ENCODE measurements at places on chromosomes 2 and 18.

- no peak for DNase-seq
Observed at GRCh38 chr2:179861027-179861415, 391 bp downstream of the ZNF385B start.

GRCh38 chr2:69251943-69252342 lies 135.1 kb downstream of the GFPT1 start:
- no peak for DNase-seq

DNA sequence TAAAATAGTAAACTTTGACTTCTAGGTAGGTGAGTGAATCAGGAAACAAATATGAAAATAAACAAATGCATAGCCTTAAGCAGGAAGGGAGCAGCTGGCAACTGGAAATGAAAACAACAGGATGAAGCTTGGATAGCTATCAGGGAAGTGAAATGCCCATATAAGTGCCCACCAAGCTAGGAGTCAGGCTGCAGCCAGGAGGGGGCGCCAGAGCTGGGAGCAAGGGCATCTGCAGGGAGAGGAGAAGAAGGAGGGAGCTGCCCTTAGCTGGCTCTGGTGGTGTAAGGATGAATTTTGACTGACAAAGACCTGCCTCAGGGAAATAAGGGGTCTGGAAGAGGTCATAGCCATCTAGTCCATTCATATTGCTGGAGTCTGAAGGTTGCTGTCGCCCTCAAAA lies 298.3 kb downstream of the TDRD15 start:
- no peak for DNase-seq

- no peak for DNase-seq
Observed at GRCh38 chr2:161708350-161708975, 84.2 kb downstream of the SLC4A10 start.

- DNase-seq = no peak
Observed at GRCh38 chr2:118321432-118322105, 233.3 kb downstream of the INSIG2 start.

DNA sequence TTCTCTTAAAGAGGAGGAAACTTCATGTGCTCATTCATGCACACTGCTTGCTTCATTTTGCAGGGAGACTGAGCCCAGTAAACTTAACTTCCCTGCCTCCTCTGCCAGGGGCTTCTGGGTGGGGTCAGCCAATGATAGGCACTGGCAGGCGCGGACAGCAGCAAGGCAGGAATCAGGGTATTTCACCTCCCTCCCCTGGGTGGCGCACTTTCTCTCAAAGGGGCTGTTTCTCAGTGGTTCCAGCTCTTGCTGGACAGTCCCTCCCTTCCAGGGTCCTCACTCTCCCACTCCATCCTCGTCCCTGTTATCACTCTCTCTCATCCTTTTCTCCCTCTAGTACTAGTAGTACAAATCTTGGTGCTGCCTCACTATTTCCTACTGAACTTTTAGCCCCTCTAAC lies 320.5 kb upstream of the ZNF521 start:
- no peak for DNase-seq

DNA sequence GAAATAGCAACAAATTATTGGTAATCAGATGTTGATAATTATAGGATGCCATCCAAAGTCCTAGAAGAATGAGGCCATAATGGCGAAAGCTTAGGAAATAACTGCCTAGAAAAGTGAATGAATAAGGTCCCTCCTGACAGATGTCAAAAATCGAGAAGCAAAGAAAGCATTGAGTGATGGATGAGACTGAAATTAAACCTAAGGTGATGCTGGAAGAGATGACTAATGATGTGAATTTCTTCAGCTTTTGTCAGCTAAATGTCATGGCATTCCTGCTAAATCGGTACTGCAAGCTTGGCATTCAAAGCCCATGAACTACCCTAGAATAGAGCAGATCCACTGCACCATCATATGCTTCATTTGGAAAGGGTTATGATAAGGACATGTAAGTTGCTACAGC lies 74.8 kb upstream of the RGPD4 start:
- no peak for DNase-seq

DNA sequence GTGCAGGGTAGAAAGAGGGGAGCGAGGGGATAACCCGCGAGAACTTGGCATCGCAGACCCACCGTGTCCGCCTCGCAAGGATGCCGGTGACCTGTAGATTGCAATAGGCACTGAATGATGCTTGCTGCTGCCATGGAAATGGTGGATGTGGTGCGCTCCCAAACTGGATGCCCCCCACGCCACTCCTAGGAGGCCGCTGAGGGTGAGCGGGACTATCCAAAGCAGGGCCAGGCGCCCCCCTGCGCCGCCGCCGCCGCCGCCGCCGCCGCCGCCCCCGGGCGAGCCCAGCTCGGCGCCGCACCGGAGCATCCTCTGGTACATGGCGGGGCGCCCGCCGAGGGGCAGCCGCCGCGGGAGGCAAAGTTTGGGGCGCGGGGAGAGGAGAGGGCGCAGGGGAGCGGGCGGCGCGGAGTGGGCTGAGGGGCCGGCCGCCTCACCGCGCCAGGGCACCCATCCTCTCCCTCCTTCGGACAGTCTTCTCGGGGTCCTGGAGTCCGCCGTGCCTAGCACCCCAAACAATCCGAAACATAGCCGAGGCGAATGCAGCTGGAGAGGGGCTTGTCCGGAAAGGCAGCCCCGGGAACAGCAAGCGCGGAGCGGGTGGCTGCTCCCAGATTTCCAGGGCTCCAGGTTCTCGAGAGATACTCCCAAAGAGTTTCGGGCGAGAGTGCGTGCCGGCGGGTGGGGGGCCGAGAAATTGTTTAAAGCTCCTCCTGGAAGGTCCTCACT lies 685.1 kb downstream of the NRXN1 start:
- DNase-seq = no peak

DNA sequence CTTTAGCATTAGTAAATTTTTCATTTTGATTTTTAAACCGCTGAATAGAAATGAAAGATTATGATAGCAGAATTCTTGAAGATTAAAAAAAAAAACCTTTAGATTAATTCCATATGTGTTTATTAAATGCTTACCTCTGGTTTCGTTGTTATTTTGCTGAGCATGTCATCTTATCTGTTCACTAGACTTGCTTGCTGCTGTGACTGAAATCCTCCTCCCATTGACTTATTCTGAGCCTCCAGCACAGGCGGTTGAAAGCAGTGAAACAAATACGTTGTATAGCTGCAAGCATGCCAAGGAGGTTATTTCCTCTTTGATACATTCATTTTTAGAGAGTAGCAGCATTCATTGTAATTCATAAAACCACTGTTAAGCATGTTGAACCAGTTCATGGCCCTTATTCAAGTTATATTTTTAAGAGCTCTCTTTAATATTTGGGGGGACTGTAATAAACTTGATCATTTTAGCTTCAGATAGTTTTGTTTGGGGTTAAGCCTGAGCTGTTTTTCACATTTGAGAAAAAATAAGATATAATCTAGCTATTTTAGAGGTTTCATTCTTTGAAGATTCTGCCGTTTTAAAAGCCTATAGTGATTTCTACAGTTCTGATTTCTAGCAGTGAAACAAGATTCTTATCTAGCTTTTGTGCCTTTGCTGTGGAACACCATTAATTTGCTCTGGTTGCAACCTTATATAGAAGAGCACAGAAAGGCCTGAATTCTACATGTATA lies at the start of gene HTR2B:
Gene HTR2B, minus strand, starts transcription at position 205 of the 731 bp plus-strand sequence. CDS start 1,278 bp downstream, outside the sequence.
- no peak for DNase-seq

GRCh38 chr18:48776641-48777025 lies 174.1 kb downstream of the SMAD7 start:
- DNase-seq = no peak
